Activated T-helper 17 cell treated with anti-CD3 and anti-CD28 coated beads, Interleukin-2, amount 50 U/mL, for 72 hours (primary cell): ENCODE measurements at places on chromosomes 11 and 22. TPM values are rescaled to one million over a fixed set of nuclear protein-coding genes. Genes with fewer than 3 reads are reported as not detected.

DNA sequence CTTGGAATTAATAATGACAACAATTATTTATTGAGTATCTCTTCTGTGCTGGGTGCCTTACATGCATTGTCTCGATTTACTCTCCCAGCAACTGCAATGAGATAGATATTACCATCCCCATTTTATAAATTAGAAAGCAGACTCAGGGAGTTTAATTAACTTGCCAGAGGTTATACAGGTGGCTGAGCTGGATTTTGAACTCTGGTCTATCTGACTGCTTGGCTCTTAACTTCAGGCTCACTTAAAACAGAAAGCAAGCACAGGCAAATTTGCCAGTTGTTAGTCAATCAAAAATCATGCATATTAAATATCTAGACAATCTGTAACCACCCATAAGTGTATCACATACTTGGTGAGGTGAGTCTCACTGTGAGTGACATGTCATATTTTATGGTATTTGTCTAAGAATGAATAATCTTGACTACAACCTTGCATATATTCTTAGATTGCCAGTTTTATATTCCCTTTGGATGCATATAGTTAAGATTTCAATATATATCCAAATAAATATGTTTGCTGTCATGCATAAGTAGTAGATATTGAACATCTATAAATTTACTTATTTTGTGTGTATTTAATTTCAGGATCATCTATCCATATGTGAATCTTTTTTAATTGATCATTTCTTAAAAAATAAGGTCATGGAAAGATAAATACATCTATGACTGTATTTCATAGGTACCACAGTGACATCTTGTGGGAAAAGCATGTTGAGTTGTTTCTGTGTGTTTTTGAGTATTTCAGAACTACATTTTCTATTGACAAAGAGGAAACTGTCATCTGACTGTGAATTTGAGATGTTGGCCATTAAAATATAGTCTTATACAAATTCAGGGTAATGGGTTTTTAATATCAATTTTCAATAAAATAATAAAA, 112.0 kb upstream of the ARHGAP42 start:
- ATAC-seq: no peak

DTX4 gene
- total RNA-seq: 0.13 TPM

- peak; percentile 81 for ATAC-seq
Observed at GRCh38 chr11:62880803-62881578, at the start of gene SLC3A2. TSS of gene SLC3A2 (plus strand) at chr11:62880896. CDS start at chr11:62881024, 128 bp downstream.

GRCh38 chr22:50339945-50340879, 2.9 kb upstream of the PPP6R2 start:
- no peak for ATAC-seq

DNA sequence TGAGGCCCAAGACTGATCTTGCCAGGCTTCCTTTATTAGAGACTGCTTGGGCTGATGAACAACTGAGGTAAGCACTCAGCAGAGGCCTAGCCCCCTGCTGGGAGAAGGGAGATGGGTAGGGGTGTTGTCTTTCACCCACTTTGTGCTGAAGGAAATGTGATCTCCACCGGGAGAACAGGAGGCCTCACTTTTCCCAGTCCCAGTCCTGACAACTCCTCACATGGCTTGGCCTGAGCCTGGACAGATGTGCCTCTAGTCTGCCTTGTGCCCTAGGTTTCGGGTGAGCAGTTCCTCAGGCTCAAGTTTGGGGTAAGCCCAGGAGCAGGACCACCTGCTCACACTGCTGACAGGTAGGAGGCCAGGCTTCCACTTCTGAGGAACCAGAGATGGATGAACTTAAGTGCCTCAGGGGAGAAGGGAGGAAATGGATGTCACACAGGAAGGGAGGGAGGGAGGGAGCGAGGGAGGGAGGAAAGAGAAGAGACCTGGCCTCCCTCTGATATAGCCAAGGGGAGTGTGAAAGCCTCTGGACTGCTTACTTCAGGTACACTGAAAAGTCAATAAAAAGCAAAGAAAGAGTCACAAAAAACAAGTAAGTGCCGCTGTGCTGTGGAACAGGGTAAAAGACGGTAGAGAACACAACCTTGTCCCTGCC, 8.1 kb downstream of the CLPB start:
- ATAC-seq: no peak

- no peak for ATAC-seq
Observed at GRCh38 chr11:326592-326841, 5.9 kb upstream of the IFITM3 start.

SCGB1A1 gene
- not detected for total RNA-seq

DNA sequence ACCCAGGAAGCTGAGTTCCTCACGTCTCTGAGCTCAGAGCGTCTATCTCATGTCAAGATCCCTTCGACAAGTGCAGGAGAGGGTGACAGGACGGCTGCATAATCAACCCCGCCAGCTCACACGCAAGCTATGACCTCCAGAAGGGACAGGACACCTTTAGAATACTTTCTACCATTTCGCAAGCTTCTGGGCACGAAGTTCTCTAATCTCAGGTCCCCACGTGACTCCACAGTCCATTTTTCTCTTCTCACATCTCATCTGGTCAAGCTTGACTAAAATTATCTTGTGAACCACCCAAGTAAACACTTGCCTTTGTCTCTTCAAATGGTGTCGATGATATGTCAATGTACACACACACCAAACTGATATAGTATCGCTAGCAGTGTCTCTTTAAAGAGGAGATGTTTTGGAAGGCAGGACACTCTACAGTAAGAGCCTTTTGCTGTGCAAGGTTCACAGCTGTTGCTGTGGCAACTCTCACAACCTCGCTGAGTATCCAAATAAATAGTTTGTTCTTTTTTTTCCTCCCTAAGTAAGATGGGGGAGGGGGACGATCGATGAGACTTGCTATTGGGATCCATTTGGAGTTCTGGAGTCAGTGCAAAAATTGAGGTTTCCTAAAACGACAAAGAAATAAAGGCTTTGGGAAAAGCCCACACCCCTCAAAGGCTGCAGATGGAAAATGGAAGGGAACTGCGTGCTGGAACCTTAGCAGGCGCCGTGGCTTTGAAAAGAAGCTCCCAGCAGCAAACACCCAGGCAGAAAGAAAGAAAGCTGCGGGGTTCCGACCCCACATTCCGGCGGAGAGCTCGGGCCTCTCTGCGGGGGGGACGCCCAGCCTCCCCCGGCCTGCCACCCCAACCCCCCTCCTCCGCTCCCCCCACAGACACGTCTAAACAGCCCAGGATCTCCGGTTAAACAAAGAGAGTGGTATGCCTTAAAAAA, 215.4 kb upstream of the UBASH3B start:
- no peak for ATAC-seq

GRCh38 chr11:121672630-121673487, 220.1 kb upstream of the SORL1-AS1 start:
- no peak for ATAC-seq

GRCh38 chr11:33682446-33682845, 18.2 kb downstream of the C11orf91 start:
- no peak for ATAC-seq

FAR1 gene
- total RNA-seq: 22.7 TPM

GUCY1A2 gene
- 0.06 TPM for total RNA-seq

FAM111B gene
- 51.5 TPM for total RNA-seq

RAB39A gene
- total RNA-seq: 2.5 TPM

CRYBB3 gene
- not detected for total RNA-seq

DNA sequence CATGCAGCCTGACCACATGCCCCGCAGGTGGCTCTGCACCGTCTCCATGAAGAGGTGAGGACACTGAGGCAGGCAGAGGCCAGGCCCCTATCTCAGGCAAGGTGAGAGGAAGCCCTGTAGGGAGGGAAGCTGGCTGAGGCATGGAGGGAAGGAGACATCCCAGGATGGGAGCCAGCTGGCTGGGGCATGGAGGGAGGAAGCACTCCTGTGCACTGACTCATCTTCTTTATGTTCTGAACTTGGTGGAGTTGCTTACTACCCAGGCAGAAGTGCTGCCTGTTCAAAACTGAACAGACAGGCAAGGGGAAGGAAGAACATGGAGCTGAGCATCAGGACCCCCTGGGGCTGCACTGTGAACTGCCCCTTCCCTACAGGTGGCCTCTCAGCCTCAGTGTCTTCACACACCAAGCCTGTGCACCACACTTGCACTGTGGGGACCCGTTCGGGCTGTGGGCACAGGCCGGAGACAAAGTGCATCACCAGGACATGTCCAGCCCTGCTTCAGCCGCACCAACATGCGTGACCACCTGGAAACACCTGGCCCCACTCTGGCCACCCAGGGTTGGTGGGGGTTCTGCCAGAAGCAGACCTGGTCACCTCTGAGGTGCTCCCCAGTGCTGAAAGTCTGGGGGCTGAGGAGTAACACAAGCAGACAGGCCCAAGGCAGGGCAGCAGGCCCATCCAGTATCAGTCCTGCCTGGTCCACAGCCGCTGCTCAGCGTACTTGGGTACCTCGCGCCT, 55.5 kb downstream of the DGCR2 start:
- no peak for ATAC-seq

GRCh38 chr11:77212314-77213007, 84.4 kb downstream of the MYO7A start:
- ATAC-seq: no peak
